ENCODE measurements at places on chromosomes 13 and 19.

- DNase-seq = no peak
Observed at GRCh38 chr13:89227356-89227755, 1556.2 kb downstream of the SLITRK5 start.

GRCh38 chr13:112245179-112245724 lies 130.9 kb upstream of the SPACA7 start:
- no peak for DNase-seq

DNA sequence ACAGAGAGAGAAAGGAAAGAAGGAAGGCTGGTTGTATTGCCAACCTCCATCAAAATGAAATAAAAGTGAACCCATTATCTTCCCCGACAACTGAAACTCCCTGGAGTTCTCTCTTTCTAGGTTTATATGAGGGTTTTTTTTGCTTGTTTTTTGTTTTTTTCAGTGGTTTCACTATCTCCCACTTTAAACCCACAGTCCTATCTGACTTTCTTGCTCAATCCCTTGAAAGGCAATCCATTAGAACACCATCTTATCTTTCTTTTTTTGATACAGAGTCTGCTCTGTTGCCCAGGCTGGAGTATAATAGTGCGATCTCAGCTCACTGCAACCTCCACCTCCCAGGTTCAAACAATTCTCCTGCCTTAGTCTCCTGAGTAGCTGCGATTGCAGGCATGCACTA lies 158.0 kb upstream of the MIR17HG start:
- no peak for DNase-seq

DNA sequence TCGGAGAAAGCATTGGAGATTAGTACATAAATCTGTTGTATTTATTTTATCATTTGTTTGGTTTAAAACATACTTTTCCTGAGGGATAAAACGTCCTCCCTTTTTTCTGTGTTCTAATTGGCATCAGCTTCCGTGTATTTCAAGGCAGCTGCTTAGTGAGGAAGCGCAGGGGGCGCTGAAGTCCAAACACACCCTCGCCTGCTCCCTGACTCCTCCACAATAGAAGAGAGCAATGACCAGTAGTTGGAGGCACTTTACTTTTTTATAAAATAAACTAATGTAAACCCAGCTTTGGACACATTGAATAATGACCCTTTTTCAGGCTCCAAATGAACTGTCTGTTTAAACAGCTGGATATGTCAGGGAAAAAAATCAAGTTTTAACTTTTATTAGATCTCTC lies 79.9 kb downstream of the RNASEH2B start:
- DNase-seq = no peak

DNA sequence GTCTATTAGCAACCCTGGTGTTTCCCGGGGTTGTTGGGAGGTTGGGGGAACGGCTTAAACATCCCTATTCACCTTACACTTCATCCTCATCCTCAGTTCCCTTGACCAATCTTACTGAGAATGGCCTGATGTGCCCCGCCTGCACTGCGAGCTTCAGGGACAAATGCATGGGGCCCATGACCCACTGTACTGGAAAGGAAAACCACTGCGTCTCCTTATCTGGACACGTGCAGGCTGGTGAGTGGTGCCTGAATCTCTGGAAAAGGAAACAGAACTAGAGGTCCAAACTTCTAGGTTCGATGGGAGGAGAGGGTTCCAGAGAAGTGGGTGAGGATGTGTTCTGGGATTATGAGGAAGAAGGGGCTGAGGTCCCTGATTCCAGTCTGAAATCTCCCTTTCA lies 5.9 kb downstream of the PINLYP start:
- no peak for DNase-seq

GRCh38 chr13:31878052-31878451 lies 138.7 kb downstream of the RXFP2 start:
- DNase-seq = no peak

DNA sequence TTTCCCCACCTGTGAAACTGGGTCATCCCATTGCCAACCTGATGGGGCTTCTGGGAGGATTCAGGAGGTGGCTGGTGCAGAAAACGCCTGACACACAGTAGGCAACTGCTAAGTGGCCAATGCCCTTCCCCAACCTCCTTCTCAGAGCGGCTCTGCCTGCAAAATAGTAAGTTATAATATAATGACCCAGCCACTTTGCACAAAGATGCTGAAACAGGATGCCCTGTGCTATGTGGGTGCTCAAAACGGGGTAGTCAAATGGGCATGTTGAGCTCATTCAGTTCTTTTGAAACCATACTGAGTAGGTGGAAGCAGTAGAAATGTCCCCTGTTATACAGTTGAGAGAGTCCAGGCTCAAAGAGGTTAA lies 507 bp downstream of the MARCHF2 start:
- no peak for DNase-seq

DNA sequence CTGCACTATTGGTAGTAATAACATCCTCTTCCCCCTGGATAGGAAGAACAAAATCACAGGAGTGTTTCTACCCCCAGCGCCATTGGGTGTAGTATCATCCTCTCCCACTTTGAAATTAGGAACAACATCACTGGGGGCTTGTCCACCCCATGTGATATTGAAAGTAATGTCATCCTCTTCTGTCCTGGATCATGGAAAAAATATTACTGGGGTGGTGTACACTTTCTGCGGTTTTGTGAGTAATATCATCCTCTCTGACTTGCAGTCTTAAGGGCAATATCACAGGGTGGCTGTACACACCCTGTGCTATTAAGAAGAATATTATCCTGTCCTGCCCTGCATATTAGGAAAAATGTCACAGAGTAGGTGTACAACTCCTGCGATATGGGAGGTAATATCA lies 4.9 kb upstream of the RGCC start:
- DNase-seq = no peak

DNA sequence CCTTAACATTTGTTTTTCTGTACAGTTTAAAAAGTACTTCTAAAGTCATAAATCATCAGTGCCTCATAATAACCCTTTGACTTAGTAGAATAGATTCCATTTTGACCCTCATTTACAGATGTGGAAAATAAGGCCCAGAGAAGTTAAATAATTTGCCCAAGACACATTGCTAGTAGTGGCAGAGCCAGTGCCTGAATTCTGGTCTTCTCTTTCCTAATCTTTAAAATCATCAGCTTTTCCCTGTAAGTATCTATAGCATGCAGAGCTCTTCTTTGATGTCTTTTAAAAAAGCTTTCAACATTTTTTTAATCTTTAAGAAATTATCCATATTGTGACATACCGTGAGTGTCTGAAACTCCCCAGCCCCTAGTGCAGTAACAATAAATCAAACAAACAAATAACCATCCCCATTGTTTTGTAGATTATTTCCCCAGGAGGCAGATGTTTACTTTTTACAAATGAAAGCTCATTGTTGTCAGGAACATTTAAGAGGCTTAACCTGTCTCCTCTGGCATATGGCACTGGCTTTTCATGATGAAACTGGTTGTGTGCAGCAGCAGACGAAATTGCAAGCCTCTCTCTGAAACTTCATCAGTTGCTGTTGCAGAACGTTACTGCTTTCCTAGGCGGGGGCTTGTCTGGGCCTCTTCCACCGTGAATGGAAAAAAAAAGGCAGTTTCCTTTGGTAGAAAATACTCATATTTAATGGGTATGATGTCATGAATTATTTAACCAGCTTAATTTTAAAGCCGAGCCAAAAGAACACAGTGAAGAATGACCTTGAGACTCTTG lies 31.7 kb upstream of the PCDH8 start:
- no peak for DNase-seq

DNA sequence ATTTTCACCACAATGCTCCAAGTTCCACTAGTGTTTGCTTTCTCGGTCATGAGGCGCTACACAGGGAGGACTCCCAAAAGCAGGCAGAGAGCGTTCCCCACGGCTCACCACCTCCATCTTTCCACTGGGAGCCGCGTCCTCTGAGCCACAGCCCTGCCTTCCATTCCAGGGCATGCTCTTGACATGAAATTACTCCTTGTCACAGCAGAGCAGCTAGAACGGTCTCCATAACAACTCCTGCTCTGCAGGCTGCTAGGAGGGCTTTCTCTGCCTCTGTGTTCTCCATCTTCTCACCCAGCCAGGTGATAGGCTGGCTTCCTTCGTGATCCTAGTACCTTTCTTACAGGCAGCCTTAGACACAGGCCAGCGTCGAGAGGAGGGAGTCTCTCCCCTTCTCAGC lies 171.8 kb upstream of the UBL3 start:
- no peak for DNase-seq

DNA sequence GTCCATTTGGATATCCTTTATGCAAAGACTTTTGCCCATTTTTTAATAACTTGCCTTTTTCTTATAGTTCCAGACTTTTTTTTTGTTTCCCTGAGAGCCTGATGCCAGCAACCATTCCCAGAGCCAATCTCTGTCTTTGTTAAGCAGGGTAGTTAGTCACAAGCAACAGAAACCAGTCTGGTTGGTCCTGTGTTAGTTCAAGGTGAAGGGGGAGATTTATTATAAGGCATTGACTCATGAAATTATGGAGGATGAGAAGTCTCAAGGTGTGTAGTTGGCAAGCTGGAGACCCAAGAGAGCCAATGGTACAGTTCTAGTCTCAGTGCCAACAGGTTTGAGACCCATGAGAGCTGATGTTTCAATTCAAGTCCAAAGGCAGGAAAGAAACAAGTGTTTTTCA lies 33.0 kb downstream of the GPR12 start:
- DNase-seq = no peak

- no peak for DNase-seq
Observed at GRCh38 chr13:110377178-110377825, 70.2 kb downstream of the COL4A2 start.

GRCh38 chr13:113116871-113117271 lies 5.7 kb upstream of the F10 start:
- no peak for DNase-seq

DNA sequence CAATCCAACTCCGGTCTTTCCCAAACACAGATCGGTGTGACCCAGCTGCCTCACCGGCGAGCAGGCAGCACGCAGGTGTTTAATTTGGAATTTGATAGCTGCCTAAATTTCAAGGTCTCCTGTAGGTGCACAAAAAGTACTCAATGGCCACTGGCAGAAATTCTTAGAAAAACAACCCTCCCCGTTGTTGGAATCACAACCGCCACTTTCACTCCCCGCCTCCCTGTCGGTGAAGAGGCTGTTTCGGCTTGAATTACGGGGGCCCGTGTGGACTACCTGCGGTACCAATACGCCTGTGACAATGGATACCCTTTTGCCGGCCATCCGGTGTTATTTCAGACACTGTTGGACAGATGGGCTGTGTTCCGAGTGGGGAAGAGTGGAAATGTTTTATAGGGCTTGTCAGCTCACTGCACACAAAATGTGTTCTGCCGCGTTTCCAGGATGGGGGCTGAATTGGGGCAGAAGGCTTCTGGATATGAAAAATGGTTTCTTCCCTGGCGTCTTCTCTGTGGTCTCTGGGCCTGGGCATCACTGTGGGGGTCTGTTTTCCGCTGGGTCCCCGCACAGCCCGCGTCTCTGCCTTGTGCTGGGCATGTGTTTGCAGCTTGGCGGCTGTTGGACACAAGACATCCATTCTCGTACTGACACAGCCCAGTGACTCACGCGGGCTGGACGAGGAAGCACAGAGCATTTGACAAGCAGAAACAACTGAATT lies 45.4 kb downstream of the ZIC5 start:
- no peak for DNase-seq

GRCh38 chr19:33052352-33052972 lies 12.2 kb downstream of the RHPN2 start:
- no peak for DNase-seq

- DNase-seq = no peak
Observed at GRCh38 chr19:58549664-58550361, 5.1 kb downstream of the CHMP2A start.

DNA sequence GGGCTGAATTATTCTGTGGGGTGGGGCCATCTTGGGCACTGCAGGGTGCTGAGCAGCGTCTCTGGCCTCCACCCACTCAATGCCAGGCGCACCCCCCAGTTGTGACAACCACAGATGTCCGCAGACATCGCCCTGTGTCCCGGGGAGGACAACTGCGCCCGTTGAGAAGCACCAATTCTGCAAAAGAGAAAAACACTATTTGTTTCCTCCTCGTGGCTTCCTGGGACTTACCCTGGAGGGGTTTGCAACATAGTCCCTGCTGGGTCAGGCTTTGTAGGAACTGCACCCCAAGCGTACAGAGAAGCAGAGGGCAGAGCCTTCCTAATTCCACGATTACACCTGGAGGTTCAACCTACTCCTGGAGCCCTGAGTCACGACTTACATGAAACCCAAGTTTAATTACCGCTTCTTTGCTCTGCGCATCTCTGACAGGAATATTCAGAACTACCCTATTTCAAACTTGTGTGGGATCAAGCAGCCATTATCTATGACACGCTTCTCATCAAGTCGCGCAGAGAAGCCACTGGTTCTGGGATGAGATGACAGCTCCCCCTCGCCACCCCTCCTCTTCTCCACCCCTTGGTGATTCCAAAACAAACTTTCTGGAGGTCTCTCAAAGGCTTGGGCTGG lies 11.1 kb upstream of the SLC39A3 start:
- DNase-seq = no peak

DNA sequence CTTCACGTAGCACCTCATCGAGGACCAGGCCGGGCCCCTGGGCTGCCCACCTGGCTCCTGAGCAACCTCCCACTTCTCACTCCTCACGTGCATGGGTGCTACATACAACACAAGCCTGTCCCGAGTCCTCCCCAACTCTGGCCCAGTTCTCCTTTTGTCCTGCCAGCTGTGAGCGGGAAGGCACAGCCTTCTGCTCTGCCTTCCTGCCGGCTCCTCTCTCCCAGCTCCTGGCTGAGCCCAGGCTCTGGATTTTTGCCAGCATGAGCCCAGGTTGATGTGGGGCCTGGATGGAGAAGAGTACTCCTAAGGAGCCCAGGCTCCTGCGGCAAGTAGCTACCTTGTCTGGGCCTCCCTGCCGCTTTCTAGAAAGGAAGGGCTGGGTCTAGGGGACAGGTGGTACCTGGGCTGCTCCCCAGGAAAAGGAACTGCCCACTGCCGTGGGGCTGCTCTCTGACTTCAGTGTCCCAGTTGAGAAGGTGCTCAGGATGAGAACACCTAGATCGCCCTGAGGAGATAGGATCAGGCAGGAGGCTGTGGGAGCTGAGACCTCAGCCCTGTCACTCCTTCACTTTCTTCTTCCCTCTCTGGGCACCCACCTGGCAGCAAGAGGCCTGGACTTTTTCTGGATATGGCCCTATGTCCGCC lies 23.6 kb downstream of the LYL1 start:
- DNase-seq = no peak

GRCh38 chr13:33875618-33876401 lies 57.9 kb downstream of the RFC3 start:
- no peak for DNase-seq

- DNase-seq = no peak
Observed at GRCh38 chr13:93226623-93227279, at the start of gene GPC6. Gene GPC6, plus strand, starts transcription at chr13:93226807.

DNA sequence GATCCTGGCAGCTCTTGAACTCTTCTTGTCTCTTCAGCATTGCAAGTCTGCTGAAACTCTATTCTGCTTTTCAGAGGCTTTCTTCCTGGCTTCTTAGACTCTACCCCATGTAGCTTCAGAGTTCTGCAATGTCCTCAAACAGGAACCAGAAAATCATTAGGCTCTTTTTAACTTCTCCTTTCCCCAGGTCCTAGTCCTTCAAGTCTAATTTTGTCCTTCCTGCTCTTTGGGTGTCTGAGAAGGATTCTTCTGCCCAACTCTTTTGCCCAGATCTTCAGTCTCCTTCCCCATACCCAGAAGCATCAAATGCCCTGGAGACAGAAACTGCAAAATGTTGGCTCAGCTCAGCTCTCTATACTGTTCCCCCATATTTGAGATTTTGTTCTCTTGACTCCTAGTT lies 50.0 kb upstream of the CALM3 start:
- no peak for DNase-seq

Measured in activated T-cell treated with anti-CD3 and anti-CD28 coated beads for 1 hour (primary cell).